ENCODE measurements at places on chromosomes 2 and 18.

GRCh38 chr2:205661281-205661680 lies 21.0 kb upstream of the NRP2 start:
- DNase-seq, result no peak

- DNase-seq, result no peak
Measured at GRCh38 chr18:54964741-54965140, 5.5 kb upstream of the CCDC68 start.

DNA sequence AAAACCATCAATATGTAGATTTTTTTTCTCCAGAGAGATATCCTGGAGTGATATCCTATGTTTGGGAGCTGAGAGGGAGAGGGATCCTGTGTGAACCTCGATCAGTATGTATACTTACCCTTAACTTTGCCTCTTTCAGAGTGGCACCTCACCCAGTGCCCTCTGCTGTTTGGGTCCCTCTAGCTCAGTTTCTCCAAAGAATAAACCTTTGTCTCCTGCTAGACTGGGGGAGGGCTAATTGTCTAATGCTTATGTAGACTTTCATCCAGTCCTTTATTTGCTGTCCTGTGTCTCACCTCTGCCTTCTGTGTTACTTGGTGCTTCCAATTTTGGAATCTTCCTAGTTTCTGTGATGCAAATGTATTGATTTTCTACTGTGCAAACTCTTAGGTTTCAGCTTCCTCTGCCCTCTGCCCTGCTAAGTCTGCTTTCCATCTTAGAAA lies 48.4 kb downstream of the MTX2 start:
- DNase-seq, result no peak

GRCh38 chr2:238820916-238821315 lies 27.0 kb upstream of the TWIST2 start:
- no peak for DNase-seq

DNA sequence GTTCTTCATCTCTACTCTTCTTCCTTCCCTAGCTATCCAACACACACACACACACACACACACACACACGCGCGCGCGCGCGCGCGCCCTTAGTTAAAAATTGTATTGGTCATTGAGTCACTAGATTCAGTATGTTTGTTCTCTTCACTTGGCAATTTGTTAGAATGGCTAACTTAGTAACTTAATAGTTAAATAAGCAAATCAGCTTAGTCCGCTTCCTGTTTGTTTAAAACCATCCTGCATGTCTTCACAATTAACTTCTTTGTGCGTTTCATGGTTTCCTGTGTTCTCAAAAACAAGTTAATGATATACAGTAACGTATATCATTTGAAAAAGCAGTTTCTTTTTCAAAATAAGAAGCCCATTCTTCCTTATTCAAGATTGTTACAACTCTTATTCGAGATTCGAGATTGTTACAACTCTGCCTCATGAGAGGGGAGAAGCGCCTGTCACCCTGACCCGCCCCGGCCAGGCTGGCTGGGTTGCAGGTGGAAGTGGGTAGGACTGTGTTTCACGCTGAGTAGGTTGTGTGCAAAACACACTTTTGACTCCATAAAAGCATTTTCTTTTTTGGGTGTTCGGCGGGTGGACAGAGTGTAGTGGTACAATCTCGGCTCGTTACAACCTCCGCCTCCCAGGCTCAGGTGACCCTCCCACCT lies 9.5 kb upstream of the CNNM3 start:
- DNase-seq, result peak; percentile 27

DNA sequence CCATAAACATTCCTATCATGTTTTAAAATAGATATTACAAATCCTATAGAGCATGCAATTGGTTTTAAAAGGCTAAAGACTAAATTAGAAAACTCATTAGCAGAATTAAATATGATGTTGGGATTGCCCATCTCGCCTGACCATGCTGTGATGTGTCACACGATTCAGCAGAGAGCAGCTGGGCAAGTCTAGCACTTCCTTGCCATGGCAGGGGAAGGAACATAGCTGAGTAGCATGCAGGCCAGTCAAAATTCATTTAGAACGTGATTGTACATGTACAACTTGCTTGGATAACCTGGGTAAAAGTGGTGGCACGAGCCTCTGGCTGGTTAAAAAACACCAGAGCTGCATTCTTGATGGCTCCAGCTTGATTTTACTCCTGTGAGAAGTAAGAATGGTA lies 81.3 kb downstream of the SCN3A start:
- no peak for DNase-seq

- no peak for DNase-seq
Measured at GRCh38 chr2:28108143-28108542, 217.6 kb downstream of the BABAM2 start.
